ENCODE measurements at places on chromosomes 2 and 18.

GRCh38 chr18:39799006-39799405 lies 2156.0 kb upstream of the PIK3C3 start:
- DNase-seq, result peak; percentile 2

- no peak for DNase-seq
These were observed 97.6 kb downstream of the EPB41L5 start for GRCh38 chr2:120110507-120110906.

DNA sequence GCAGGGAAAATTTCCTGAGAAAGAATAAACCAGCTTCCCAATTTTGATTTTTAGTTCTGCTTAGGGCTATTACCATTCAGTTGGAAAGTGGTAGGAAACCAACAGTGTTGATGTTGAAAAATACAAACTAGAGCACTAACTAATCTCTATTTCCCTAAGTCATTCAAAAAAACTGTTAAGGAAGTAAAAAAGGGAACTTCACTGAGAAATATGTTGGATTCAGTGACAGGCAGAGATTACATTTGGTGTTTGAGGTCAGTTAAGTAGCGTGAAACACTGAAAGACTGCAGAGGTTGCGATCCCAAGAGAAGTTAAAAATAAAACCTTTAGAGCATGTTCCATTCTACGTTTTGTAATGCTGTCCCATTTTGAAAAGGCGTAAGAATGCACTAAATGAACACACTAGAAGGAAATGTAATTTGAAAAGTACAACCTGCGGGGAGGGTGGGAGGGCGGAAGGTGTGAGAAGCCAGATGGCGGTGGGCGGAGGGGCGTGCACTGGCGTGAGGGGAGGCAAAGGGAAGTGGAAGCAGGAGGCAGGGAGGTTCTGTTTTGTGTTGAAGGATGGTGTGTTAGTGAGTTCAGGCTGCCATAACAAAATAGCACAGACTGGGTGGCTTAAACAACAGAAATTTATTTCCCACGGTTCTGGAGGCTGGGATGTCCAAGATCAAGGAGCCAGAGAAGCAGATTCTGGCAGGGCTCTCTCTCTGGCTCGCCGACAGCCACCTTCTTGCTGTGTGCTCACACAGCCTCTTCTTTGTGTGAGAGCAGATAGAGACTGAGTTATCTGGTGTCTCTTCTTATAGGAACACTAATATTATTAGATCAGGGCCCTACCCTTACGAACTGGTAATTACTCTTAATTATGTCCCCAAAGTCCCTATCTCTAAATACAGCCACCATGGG lies 94.3 kb upstream of the KCTD1 start:
- DNase-seq, result no peak

GRCh38 chr2:100064592-100065428 lies 77.6 kb downstream of the AFF3 start:
- no peak for DNase-seq

- no peak for DNase-seq
These were observed 51.0 kb downstream of the KCNH7 start for GRCh38 chr2:162787616-162788015.
